ENCODE measurements at places on chromosomes 6 and 20.
A peak's percentile ranks its signal among the peaks of the same experiment; 100 is the strongest.

DNA sequence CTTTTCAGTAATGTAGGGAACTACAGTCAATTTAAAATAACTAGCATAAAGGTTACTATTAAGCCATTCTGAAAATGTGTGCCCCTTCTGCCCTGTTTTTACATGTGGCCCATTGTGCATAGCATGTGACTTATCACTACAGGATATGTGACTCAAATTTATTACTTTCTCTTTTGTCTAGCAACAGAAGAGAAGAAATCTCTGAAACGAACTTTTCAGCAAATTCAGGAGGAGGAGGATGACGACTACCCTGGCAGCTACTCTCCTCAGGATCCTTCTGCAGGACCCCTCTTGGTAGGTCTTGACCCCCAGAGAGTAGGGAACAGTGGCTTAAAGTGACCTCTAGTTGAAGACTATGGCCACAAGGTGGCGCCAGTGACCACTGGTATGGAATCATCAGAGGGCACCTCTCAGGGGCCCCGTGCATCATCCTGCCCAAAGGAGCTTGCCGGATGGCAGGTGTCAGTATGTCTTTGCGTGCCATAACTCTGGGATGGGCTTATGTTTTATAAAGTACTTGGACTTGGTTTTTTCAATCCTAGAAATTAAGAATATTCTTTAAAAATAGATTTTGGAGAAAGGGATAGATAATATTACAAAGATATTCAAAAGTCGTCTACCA lies 23.9 kb downstream of the RPRD1B start:
- DNase-seq = peak; percentile 71

- no peak for DNase-seq
Observed at GRCh38 chr20:24585796-24586522, 116.5 kb downstream of the SYNDIG1 start.

- DNase-seq = no peak
Observed at GRCh38 chr20:17298171-17298570, 71.3 kb downstream of the PCSK2 start.

- DNase-seq = no peak
Observed at GRCh38 chr6:12103158-12103557, 91.0 kb downstream of the HIVEP1 start.

DNA sequence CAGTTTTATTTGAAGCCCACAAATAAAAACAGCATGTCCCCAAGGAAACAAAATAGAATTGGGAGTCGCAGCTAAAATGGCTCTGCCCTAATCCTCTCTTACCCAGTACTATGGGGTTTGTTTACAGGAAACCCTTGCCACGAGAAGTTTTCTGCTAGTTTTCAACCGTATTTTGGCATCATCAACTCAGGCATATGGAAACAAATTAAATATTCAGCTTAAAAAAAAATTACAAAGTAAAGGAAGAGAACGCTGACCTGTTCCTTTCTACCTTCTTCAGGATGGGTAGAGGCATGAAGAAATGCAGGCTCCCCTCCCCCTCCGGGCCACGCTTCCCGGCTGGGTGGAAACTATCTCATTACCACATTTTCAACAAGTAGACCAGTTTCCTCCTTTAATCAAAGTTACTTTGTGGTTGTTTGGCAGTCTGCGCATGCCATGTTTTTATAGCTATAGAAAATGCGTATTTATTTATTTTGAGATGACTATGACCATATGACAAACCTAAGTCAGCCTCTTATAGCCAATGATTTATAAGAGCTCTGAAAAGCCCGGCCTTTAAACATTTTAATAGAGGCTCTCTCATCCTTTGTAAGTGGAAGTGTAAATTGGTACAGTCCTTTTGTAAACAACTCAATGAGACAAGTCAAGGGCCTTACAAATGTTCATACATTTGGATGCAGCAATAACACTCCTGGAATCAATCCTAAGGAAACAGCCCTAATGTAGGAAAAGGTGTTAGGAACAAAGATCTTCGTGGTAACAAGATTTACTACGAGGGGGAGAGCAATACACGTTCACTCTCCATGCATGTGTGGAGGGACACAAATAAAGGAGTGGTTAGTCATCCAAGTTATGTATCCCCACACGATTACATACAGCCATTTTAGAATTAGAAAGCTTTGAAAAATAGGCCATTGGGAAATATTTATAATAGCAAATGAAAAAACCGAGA lies 16.1 kb upstream of the ZNF217 start:
- DNase-seq = peak; percentile 95

- peak; percentile 68 for DNase-seq
Observed at GRCh38 chr20:34538671-34539123, 19.8 kb upstream of the MAP1LC3A start.

- DNase-seq = no peak
Observed at GRCh38 chr6:65052626-65053025, 654.4 kb downstream of the EYS start.

DNA sequence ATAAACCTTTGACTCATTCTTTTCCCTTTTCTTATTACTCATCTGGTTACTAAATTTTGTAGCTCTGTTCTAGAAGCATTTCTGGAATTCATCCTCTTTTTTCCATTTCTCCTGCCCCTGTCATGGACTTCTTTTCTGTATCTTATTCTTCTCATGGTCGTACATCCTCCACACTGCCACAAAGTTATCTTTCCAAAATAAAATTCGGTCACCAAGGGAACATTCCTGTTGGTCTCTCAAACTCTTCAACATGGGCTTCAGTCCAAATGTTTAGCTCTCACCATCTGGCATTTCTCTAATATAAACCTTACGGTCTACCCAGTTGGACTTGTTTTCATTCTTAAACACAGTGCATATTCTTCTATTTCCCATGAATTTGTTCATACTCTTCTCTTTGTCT lies 428.8 kb upstream of the ID4 start:
- DNase-seq = no peak

DNA sequence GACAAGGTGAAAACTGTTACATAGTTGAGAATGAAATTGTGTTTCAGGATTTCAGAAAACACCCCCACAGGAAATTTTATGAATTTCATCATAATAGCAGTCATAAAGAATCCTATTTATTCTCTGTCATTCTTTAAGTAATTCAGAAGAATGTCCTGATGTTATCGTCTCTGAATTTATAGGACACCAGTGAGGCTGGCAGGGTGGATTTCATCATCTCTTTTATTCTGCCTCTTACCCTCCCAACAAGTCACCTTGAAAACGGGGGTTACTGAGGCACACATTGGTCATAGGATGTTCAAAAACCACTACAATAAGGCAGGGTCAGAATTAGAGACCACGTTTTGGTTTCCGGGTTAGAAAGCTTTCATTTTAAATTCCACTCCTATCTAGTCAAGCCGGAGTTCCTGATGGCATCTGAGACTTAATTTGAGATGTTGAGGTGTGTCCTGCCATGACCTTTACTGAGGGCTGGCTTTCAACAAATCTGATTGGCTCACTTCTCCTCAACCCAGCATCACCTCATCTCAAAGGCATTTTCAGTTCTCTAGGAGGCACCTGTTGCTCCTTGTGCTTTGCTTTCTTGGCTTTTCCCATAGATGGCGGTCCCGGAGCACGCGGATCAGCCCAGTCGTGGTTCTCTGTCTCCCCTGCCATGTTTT lies 230.6 kb upstream of the SUPT3H start:
- DNase-seq = no peak

DNA sequence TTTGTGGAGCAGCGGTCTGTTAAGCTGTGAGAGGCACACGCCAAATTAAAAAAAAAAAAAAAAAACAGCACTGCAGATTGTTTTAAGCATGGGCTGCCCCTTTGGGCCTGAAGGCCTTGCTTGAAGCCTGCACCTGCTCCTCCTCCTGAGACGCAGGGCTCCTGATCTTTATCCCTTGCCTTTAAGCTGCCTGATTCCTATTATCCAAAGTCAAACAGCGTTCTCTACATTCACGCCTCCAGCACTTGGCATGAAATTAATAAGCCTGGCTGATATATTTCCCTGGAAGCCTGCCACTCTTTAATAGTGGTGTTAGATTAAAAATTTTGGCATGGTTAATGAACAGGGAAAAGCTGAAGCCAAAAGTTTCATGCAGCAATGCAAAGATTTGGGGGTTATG lies 163.9 kb downstream of the FAXC start:
- no peak for DNase-seq

- DNase-seq = no peak
Observed at GRCh38 chr6:96878143-96878542, 19.5 kb downstream of the NDUFAF4 start.

DNA sequence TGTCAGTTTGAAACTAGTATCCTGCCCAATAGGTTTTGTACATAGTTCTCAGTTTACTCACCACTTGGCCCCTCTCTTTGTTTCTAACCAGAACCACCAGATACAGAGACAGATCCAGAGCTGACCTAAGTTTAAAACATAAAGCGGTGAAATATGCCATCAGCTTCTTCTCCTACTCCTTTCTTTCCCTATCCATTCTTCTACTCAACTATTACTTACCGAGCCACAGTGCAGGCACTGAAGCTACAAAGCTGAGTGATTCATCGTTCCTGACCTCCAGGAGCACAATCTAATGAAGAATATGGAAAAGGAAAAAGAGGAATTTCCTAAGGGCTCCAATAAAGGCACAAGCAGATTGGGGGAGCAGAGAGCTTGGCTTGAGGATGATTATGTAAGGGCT lies 286.0 kb downstream of the FOXC1 start:
- no peak for DNase-seq

DNA sequence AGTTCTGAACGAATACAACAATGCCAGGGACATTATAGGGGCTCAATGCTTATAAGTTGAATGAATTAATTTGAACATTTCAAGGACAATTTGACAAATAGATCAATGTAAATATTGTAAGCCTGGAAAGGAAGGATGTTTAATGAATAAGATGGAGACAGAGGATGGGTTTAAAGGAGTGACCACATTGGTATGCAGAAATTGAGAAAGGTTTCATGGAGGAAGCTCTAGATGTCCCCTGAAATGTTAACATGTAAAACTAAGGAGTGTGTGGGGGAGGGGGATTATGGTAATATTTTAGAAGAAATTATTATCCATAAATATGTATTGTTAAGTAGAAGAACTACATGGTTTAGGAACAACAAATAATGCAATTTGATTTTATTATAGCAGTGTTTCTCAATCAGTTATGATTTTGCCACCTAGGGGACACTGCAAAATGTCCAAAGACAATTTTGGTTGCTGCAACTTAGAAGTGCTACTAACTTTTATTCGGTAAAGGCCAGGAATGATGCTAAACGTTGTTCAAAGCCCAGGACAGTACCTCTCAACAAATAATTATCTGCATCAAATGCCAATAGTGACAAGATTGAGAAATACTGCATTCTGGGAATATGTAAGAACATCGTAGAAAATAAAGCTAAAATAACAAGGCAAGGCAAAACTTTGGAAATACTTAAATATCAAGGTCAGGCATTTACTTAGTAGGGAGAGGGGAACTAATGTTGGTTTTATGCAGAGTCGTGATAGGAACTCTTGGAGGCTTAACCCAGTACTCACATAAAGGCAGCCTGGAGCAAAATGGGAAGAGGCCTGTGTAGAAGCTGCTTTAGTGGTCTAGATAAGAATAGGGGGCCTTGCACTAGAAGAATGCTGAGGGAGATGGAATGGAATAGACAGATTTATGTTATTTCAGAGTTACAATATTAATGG lies 686.9 kb upstream of the CITED2 start:
- DNase-seq = no peak

GRCh38 chr6:127347178-127347577 lies 3.8 kb upstream of the ECHDC1 start:
- no peak for DNase-seq

- no peak for DNase-seq
Observed at GRCh38 chr6:3800850-3801591, 48.2 kb upstream of the FAM50B start.

DNA sequence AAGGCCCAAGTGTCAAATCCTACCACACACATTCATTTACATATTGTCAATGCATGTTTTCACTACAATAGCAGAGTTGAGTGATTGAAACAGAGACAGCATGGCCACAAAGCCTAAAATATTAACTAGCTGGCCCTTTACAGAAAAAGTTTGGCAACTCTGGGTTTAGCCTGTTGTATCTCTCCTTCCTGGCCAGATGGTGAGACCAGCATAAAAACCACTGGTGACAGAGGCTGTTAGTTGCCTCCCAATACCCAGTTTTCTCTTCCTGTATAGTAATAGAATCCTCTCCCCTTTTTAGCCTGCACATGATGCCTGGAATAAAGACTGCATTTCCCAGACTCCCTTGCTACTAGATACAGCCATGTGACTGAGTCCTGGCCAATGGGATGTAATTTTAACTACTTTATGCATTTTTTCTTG lies 100.0 kb upstream of the TAB2 start:
- DNase-seq = peak; percentile 8

DNA sequence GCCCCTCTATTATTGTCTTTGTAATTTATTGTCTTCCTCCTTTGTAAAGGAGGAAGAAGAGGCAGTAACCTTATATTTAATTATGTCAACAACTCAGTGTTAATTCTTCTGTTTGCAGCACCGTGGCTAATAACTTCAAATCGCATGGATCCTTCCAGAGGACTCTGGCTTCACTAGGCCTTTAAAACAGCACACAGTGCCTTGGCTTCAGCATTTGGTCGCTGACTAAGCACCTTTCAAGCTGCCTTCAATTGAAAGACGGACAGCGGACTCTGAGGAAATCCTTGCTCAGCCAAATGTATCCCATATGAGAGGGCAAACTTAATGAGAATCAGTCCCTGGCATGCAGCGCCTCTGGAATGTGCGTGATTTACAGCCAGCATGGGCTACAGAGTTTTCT lies 64.2 kb downstream of the SGK1 start:
- no peak for DNase-seq

DNA sequence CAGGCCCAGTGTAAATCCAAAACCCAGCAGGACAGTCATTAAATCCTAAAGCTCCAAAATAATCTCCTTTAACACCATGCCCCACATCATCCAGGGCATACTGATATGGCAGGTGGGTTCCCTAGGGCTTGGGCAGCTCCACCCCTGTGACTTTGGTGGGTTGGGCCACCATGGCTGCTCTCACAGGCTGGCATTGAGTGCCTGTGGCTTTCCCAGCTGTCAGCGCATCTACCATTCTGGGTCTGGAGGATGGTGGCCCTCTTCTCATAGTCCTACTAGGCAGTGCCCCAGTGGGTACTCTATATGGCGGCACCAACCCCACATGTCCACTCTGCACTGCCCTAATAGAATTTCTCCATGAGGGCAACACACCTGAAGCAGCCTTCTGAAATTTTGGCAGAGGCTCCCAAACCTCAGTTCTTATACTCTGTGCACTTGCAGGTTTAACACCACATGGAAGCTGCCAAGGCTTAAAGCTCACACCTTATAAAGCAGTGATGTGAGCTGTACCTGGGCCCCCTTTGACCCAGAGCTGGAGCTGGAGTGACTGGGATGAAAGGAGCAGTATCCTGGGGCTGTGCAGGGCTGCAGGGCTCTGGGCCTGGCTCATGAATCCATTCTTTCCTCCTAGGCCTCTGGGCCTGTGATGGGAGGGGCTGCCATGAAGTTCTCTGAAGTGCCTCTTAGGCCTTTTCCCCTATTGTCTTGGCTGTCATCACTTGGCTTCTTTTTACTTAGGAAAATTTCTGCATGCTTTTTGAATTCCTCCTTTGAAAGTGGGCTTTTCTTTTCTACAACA lies 765.5 kb upstream of the EPHA7 start:
- DNase-seq = no peak

GRCh38 chr20:43994486-43995100 lies 79.9 kb downstream of the TOX2 start:
- no peak for DNase-seq

Data from KBM-7 (cell line).